ENCODE measurements at places on chromosomes 1 and 21.

DNA sequence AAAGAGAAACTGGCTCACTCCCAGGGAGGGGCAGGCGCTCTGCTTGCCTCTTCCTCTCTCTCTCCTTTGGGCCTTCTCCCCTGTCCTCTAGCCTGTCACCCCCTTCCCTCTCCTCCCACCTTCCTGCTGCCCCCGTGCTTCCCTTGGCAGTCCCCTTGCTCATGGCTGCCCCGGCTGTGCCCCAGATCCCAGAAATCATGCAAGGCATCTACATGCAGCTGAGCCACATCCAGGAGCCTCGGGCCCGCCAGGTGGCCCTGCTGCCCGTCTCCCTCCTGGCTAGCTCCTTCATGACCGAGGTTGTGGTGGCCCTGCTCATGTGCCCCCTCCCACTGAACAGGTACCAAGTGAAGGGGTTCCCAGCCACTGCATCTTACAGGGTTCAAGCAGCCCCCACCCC lies 36.0 kb upstream of the TTC4 start:
- no peak for DNase-seq

- no peak for DNase-seq
Observed at GRCh38 chr1:112502826-112503225, 5.9 kb upstream of the WNT2B start.

DNA sequence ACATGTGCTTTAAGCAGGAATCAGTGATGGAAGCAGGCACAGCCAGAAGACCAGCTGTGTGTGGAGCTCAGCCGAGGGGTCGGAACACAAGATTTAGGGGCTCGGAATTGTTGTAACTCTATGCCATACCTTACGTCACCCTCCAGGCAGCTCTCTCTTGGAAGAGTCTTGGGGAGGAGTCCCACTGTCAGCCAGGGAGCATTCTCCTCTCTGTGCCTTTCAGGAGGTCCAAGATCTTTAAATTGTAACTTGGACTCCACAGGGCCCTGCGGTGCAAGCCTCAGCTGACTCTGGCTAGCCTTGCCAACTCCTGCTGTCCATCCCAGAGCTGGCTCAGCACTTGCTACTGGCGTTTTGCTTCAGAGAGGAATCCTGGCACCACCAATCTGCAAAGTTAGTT lies 26.4 kb upstream of the ROR1 start:
- no peak for DNase-seq

DNA sequence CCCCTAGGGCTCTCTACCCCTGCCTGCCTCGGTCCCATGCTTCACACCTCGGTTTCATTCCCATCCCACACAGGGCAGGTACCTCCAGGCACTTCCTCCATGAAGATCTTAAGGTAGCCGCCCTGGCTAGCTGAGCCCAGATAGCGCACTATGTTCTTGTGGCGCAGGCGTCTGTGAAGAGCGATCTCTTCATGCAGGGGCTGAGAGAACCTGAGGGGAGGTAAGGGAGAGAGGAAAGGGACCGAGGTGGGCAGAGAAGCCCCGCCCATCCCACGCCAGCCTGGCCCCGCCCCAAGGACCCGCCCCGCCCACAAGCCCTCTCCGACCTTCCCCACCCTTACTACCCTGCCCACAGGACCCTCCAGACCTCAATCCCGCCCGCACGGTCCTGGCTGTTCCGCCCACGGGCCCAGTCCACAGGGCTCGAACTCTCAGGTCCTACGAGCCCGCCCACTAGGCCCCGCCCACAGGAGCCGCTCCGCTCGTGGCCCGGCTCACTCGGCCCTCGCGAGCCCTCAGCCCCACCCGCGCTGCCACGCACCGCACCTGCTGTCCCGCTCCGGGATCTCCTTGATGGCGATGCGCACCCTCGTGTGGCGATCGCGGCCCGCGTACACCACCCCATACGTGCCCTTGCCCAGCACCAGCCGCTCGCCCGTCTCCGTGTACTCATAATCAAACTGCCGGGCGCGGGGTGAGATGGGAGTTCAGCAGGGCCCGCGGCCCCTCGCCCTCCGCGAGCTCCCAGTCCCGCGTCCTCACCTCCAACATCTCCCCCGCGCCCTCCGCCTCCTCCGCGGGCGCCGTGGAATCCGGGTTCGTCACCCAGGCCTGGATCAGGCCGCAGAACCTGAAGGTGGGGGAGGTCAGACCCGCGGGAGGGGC lies 6.4 kb downstream of the MAP3K6 start:
- DNase-seq, result no peak

- peak; percentile 68 for DNase-seq
Observed at GRCh38 chr1:33143176-33143575, 38.7 kb downstream of the TRIM62 start.

DNA sequence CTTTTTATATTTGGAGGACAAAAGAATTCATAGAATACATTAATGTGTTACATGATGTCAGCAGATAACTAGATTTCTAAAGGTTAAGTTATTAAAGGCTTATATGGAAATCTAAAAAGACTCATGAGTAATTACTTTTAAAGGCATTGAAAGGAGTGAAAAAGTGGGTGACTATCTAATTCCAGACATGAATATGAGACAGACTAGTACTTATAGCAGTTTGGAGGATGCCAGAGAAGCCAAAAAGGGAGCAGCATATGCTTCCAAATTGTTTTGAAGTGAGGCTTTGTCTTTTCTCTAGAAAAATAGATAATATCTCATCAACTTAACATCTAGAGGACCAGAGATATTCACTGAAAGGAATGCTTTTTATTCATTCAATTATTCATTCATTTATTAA lies 275.5 kb upstream of the CACYBP start:
- no peak for DNase-seq

DNA sequence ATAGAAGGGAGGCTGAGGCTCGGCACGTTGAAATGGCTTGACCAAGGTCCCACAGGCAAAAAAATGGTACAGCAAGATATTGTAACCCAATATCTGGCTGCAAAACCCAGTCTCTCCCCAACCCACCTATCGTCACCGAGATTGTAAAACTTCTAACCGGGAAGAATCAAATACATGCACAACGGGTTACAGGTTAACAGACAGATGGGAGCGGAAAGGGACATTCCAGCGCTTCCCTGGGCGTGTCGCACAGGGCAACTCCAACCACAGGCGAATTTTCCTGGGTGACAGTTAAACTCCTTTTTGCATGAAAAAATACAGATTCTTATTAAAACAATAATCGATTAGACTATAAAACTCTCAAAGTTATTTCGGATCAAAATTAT lies 31.8 kb upstream of the JUN start:
- no peak for DNase-seq

- DNase-seq, result no peak
Observed at GRCh38 chr1:213622365-213623063, 365.3 kb upstream of the PROX1 start.

DNA sequence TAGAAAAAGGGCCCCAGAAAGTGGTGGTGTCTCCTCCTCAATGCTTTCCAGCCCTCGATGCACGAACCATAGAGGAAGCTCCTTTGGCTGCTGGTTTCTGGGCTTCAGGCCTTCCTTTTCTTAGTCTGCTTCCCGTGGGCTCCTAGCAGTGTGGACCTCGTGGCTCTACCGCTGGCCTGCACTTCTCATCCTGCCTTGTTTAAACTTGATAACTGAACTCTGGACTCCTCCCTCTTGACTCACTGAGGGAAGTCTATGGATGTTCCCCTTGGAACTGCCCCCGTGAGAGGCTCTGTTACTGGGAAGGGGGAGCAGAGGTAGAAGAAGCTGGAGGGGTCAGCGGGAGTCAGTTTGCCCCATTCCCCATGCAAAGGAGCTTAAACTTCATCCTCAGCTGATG lies 75.3 kb upstream of the WDR26 start:
- peak; percentile 59 for DNase-seq

- DNase-seq, result peak; percentile 7
Observed at GRCh38 chr1:53278298-53278725, 40.0 kb upstream of the MAGOH start.

DNA sequence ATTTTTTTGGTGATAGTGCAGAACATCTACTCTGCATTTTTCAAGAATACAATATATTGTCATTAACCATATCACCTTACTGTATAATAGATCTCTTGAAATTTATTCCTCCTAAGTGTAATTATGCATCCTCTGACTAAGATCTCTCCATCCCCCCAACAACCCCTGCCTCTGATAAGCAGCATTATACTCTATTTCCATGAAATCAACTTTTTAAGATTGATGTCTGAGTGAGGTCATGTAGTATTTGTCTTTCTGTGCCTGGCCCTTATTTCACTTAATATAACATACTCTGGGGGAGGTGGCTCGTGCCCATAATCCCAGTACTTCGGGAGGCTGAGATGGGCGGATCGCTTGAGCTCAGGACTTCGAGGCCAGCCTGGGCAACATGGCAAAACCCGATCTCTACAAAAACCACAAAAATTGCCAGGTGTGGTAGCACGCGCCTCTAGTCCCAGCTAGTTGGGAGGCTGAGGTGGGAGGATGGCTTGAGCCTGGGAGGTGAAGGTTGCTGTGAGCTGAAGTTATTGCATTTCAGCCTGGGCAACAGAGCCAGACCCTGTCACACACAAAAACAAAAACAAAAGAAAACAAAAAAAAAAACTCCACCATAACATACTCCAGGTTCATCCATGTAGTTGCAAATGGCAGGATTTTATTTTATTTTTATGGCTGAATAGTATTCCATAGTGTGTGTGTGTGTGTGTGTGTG lies 5.7 kb downstream of the ACOT11 start:
- DNase-seq, result no peak

DNA sequence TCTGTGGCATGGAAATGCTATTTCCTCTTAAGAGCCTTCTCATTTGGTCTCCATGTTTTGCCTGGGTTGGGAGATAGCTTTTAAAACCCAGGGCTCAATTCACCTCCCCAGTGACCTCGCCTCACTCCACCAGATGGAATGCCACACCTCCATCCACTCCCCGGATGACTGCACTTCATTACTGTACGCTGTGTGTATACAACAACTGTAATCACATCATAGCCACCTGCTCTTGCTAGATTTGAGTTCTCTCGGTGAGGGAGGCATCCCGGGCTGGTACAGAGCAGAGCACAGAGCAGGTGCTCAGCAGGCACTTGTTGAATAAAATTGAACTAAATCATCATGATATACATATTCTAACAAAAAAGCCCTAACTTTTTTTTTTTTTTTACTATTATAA lies 26.0 kb downstream of the SDE2 start:
- no peak for DNase-seq

DNA sequence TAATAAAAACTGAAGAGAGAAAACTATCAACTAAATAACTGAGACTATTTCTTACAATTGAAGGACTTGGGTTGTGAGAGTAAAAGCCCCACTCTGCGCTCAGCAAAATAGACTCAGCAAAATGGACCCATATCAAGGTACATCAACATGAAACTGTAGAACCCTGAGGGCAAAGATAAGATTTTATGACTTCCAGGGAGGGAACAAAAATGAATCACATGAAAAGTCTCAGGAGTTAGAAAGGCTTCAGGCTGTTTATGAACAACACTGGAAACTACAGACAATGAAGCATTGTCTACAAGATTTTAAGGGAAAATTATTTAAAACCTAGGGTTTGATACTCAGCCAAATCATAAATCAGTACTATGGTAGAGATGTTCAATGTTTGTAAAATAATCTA lies 434.3 kb downstream of the PTPRC start:
- no peak for DNase-seq

- no peak for DNase-seq
Observed at GRCh38 chr1:181936269-181936668, 125.2 kb downstream of the ZNF648 start.

- DNase-seq, result no peak
Observed at GRCh38 chr1:39980555-39981313, 25.8 kb downstream of the MFSD2A start.

DNA sequence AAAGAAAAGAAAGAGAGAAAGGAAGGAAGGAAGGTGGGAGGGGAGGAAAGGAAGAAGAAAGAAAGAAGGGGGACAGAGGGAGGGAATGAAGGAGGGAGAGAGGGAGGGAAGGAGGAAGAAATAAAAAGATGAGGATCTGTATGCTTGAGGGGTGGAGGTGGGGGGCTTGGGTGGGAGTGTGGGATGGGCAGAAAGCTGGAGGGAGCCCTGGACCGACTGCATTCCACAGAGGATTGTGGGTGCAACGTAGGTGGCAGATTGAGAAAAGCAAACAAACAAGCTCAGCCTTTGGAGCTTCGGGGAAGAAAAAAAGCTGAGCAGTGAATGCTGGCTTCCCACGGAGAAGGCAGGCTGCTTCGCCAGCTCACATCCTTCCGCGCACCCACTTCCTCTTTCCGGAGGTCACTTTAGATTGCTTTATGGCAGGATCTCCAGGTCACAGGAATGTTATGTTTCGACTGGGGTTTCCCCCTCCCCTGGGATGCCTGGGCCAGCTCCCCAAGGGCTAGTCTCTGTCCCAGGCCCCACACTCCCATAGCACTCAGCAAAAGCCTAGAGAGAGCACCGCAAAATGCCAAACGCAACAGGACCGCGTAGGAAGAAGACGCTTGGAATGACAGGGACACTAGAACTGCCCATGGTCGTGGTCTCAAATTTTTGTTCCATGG lies 20.7 kb upstream of the LGALS8 start:
- peak; percentile 78 for DNase-seq

GRCh38 chr1:215007880-215008279 lies 74.7 kb upstream of the KCNK2 start:
- DNase-seq, result peak; percentile 61

DNA sequence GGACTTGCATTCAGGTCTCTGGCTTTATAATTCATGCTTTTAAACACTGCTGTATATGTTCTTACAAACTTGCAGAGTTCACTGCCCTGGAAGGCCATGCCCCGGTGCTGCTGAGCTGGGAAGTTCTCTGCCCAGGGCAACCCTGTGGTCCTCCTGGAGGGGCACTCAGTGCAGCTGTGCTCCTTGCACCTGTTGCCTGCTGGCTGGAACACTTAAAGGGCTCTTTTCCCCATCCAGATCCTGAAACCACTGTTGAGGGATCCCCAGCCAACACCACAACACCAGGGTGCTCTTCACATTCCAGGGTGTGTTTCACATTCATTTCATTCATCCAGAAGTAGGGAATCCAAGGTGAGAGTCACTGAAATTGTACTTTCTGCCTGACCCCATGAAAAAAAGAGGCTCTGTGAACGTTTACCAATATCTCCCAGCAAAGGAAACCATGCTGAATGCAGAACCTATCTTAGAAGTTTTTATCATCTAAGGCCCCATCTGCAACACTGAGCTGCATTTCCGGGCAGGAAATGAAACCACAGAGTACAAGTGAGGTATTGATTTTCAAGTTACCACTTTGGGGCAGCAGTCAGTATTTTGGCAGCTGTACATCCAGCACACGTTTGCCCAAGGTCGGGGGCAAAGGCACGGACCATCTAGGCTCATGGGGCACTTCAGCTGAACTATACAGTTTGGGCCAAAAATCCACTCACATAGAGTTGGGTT lies 16.4 kb upstream of the KIAA0040 start:
- DNase-seq, result no peak

- peak; percentile 31 for DNase-seq
Observed at GRCh38 chr1:94265906-94266305, 28.5 kb upstream of the ARHGAP29 start.

Data from IMR-90 (cell line).